ENCODE measurements at places on chromosomes 3 and 15.

GRCh38 chr3:145422556-145422955 is 738.4 kb downstream of the PLOD2 start:
- DNase-seq, result no peak

- DNase-seq, result peak; percentile 51
Measured at GRCh38 chr3:123552095-123552714, 32.6 kb downstream of the HACD2 start.

GRCh38 chr3:176431038-176431418 is 766.3 kb downstream of the TBL1XR1 start:
- DNase-seq, result no peak

GRCh38 chr15:81002009-81002330 is 1.2 kb downstream of the TLNRD1 start:
- no peak for DNase-seq

GRCh38 chr3:42024591-42025351 is 62.9 kb upstream of the ULK4 start:
- no peak for DNase-seq

- DNase-seq, result no peak
Measured at GRCh38 chr3:188589071-188589470, 435.1 kb downstream of the LPP start.
